ENCODE measurements at places on chromosomes 1 and 21. TPM values are rescaled to one million over a fixed set of nuclear protein-coding genes. Genes with fewer than 3 reads are reported as not detected.
A peak's percentile ranks its signal among the peaks of the same experiment; 100 is the strongest.

DNA sequence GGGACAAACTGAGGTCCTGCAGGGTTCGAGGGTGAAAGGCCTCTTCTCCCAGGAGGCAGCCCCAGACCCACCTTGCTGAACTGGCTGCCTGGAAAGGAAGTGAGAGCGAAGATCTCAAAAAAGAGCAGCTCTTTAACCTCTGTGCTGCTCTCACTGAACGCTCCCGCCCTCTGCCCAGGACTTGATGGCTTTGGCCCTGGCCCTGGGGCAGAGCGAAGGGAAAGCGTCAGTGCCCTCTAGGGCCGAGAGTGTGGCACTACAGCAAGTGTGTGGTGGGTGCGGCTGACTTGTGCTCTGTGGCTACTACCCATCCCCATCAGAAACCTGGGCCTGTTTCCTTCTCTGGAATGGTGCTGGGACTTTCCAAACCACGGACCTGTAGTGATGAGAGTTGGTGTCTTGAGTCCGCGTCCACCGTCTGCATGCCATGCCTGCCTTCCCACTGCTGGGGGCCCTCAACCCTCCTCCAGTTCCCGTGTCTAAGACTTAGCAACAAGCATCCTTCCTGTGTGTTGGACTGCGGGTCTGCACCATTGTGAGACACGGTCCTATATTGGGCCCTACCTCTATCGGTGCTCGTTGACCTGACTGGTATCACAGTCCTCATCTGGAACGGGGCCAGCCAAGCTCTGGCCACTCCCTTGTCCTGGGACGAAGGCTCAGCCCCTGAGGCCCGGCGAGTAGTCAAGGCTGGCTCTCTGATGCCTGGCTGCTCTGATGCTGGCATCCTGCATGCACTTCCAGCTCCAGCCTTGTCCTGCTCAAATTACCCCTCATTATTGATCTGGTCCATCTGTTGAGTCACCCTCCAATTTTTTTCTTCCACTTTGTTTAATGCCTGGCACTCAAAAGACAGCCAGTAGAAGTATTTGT lies 180.3 kb downstream of the DISC1 start:
- no peak overlapping the region for H3K4me3 ChIP-seq
- peak; percentile 55 for DNase-seq
- H3K36me3 ChIP-seq = no peaks in the 10 kb centered on the region
- H3K27me3 ChIP-seq = no peaks in the 10 kb centered on the region
- no peaks in the 10 kb centered on the region for H3K4me1 ChIP-seq
- no peak overlapping the region for H3K27ac ChIP-seq

DNA sequence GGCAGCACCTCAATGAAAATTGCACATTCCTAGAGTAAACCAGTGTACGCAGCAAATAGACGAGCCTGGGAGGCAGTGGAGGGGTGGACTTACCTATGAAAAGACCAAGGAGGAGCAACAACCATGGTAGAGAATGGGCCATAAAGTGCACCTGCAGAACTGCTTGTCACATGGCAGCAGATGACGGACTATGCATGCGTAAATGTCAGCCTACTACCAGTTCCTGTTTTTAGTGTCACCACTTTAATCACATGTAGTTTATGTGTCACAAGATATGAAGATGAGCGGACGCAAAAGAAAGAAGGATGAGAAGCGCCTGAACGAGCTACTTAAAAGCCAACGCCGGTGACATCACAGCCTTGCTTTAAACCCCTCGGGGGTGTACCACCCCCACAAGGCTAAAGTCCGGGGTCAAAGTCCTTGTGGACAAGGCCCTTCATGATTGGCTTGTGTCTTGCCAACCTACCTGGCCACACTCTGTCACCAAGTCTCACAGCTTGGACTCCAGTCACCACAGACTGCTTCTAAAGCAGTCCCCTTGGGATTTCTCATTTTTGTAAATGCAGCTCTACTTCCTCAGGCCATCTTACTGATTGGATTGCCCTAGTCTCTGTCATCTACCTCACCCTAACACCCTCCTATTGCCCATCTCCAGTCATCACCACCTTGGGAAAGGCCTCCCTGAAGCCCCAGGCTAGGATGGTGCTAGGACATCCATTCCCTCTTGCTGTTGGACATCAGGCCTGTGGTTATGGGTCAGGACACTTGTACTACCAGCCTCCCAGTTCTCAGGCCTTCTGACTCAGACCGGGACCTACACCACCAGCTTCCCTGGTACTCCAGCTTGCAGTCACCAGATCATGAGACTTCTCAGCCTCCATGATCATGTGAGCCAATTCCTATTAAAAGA lies 6.0 kb upstream of the LY9 start:
- H3K4me3 ChIP-seq = no peak overlapping the region
- H3K27ac ChIP-seq = no peak overlapping the region
- no peaks in the 10 kb centered on the region for H3K36me3 ChIP-seq
- no peak for DNase-seq
- H3K27me3 ChIP-seq = no peaks in the 10 kb centered on the region

- H3K27ac ChIP-seq = no peak overlapping the region
- DNase-seq = no peak
- no peak overlapping the region for H3K4me3 ChIP-seq
- no peaks in the 10 kb centered on the region for H3K4me1 ChIP-seq
Measured at GRCh38 chr1:222257027-222257426, 290.9 kb downstream of the HHIPL2 start.

The AGTRAP gene
- total RNA-seq = 37.8 TPM

The ZC3H12A gene
- 27.1 TPM for total RNA-seq

The EVA1B gene
- 19.9 TPM for total RNA-seq

The NR5A2 gene
- total RNA-seq = 1.1 TPM

All from gastrocnemius medialis (tissue), 4 donors.